Right atrium auricular region (tissue), 2 donors: ENCODE measurements at places on chromosomes 16 and 17. TPM values are rescaled to one million over a fixed set of nuclear protein-coding genes. Genes with fewer than 3 reads are reported as not detected.

Gene RPS2
- total RNA-seq, result 782 TPM

Gene ANKFN1
- total RNA-seq, result 0.67 TPM

Gene PLA2G15
- total RNA-seq, result 29.1 TPM

Gene ASGR1
- not detected for total RNA-seq

Gene C17orf58
- 10.1 TPM for total RNA-seq

Gene KRTAP4-5
- not detected for total RNA-seq

Gene HCRT
- not detected for total RNA-seq

Gene FOXN1
- not detected for total RNA-seq

Gene KCTD19
- not detected for total RNA-seq

Gene RCVRN
- 0.24 TPM for total RNA-seq

Gene KIF2B
- total RNA-seq, result not detected

Gene UMOD
- total RNA-seq, result not detected

Gene TMEM231
- total RNA-seq, result 5.9 TPM

Gene RAB26
- total RNA-seq, result 0.31 TPM

Gene CCT6B
- total RNA-seq, result 1.9 TPM

Gene PHAF1
- 10.3 TPM for total RNA-seq

Gene CACNG5
- not detected for total RNA-seq

Gene KRT20
- not detected for total RNA-seq

Gene MRPL58
- total RNA-seq, result 44.8 TPM

Gene MT1M
- 9.9 TPM for total RNA-seq

Gene PLLP
- total RNA-seq, result 14.4 TPM

Gene ITGAX
- 0.78 TPM for total RNA-seq

Gene EFCAB5
- not detected for total RNA-seq

Gene SCNN1B
- total RNA-seq, result 0.16 TPM

Gene EME1
- not detected for total RNA-seq

Gene KRTAP4-6
- total RNA-seq, result not detected
